ENCODE measurements at places on chromosomes 11 and 22. TPM values are rescaled to one million over a fixed set of nuclear protein-coding genes. Genes with fewer than 3 reads are reported as not detected.

The MUC15 gene
- not detected for polyA plus RNA-seq

The SEC14L3 gene
- polyA plus RNA-seq: 0.09 TPM

The LRRC4C gene
- 1.6 TPM for polyA plus RNA-seq

The RAG2 gene
- 0.19 TPM for polyA plus RNA-seq

The RFPL1 gene
- polyA plus RNA-seq: not detected

The TTC36 gene
- 2.4 TPM for polyA plus RNA-seq

The PRR33 gene
- polyA plus RNA-seq: 6.3 TPM

The MPZL3 gene
- 0.58 TPM for polyA plus RNA-seq

The RNF141 gene
- 23.0 TPM for polyA plus RNA-seq

The EEF1G gene
- 3,650 TPM for polyA plus RNA-seq

The RAB3IL1 gene
- polyA plus RNA-seq: 25.9 TPM

DNA sequence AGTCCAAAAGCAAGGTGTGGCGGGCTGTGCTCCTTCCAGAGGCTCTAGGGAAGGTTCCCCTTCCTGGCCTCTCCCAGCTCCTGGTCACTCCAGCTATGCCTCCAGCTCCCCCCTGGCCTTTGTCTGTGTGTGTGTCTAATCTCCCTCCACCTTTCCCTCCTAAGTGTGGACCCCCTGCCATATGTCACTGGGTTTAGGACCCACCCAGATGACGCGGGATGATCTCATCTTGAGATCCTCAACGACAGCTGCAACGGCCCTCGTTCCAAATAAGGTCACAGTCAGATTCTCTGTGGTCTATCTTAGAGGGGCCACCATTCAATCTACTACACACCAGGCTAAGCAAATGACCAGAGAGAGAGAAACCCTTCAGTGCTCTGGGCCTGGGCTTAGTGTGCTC is 107.9 kb downstream of the ARHGAP8 start:
- DNase-seq: no peak

- DNase-seq: no peak
These were observed 35.6 kb downstream of the BCL2L13 start for GRCh38 chr22:17674152-17674551.

DNA sequence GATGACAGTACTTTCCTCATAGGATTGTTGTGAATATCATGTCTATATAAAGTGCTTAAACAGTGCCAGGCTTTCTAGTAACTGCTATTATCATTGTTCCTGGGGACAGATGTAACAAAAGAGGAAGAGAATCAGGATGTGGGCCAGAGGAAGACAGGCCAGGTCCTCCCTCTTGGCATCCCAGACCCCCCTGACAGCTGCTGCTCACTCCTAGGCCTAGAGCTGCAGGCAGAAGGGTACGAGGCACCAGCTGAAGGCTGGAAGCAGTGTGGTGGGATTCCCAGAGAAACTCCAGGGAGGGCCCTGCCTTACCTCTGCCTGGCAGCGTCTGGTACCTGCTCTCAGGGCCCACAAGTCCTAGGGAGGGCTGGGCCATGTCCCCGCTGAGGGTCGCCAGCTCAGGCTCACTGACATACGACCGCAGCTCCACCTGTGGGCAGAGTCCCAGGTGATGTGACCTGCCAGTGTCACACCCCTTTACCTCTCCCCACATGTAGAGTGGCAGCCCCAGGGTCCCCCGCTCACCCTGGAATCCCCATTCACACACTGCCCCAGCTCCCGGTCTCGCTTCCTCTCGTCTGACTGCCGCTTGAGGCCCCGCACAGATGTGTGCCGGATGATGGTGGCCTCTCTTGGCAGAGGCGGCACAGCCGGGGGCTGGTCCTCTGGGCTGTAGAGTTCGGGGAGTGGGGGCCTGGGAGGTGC is 52.2 kb downstream of the C11orf58 start:
- DNase-seq: no peak

DNA sequence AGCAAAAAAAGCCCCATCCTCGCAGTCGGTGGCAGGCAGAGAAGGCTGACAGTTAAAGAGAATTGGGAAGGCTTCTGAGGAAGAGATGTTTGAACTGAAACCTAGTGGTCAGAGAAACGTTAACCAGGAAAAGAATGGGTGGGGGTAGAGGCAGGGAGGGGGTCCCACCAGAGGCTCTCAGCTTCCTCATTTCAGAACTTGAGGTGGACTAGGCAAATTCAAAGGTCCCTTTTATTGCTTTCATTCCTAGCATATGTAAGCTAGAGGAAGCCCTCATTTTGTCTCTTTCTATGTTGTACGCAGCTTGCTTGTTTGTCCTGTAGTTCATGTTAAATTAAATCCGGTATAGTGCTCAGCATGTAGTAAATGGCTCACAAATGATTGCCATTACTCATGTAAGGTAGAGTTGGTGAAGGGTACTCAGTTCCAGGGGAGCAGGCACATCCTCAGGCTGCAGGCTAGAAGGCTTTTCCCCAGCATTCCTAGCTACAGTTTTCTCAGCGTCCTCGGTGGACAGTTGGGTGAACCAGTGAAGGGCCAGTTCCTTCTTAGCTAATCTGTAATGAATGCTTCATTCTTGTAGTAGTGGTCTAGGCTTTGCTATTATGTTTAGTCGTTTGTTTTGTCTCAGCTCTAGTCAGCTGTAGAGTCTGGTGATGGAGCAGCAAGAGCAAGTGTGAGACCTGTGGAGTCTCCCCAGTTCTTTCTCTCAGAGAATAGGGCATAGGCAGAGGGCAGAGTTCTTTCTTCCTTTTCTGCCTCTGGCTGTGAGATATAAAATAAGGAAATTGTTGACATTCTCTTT is 58.6 kb downstream of the UVRAG start:
- no peak for DNase-seq

- no peak for DNase-seq
These were observed 26.9 kb downstream of the TP53I11 start for GRCh38 chr11:44923806-44924205.

GRCh38 chr22:47553436-47553835 is 791.0 kb downstream of the TBC1D22A start:
- DNase-seq: no peak

DNA sequence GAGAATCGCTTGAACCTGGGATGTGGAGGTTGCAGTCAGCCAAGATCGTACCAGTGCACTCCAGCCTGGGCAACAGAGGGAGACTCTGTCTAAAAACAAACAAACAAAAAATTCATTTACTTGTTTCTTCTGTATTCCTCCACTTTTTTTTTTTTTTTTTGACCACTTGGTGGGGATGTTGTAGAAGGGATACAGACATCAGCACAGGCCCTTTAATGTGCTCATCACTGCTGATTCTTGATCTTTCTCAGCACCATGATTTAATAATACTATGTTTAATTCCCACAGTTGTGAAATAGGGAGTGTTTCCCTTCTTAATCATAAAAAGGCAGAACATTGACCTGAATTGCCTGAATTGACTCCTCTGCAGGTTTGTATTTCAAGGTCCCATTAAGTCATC is 4.5 kb downstream of the TTC9C start:
- DNase-seq: no peak

DNA sequence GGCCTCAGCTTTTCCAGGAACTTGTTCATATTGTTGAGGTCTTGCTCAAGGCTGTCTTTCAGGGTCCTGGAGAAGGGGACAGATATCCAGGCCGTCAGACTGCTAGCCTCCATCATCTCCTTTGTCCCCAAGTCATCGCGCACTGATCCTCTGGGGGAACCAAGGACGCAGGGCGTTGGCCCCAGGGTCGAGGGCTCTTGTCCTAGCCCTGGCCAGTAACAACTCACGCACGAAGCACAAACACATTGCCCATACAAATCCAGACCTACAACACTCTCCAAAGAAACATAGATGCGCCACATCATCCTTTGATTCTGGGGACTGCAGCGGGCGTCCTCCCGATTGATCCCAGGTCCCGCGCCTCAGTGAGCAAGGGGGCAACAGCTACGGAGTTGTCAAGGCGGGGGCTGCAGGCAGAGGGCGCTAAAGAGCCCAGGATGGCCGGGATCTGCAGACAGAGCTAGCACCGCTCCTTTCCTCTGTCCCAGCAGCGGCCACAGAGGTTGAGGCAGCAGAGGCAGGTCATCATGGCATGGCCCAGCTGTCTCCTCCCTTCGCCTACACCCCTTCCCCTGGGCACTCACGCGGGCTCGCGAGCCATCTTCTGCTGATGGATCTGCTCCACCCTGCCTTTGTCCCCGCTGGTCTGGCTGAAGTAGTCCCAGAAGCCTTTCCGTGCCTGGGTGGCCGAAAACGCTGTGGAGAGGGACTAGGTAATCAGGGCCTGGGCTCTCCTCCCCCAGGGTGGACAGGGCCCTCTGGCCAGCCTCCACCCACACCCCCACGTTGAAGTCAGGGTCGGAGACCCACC is 472 bp downstream of the APOA5 start:
- DNase-seq: no peak

- no peak for DNase-seq
These were observed 5.2 kb upstream of the MB start for GRCh38 chr22:35622191-35622913.

GRCh38 chr11:118028626-118029025 is 42.4 kb downstream of the IL10RA start:
- DNase-seq: no peak

GRCh38 chr11:70779433-70780245 is 381.3 kb downstream of the CTTN start:
- no peak for DNase-seq

GRCh38 chr11:69359735-69360480 is 66.0 kb downstream of the MYEOV start:
- no peak for DNase-seq

GRCh38 chr11:96331699-96332116 is 11.3 kb downstream of the MAML2 start:
- no peak for DNase-seq

DNA sequence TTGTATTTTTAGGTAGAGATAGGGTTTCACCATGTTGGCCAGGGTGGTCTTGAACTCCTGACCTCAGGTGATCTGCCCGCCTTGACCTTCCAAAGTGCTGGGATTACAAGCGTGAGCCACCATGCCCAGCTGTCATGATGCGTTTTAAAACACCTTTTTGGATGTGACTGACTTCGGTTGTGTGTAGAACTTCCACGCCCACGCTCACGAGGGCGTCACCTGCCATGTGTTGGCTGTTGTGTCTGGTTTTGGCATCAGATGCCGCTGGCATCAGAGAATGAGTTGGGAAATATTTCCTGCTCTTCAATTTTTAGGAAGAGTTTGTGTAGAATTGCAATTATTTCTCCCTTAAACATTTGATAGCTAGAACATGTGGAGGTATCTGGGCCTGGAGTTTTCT is 109.1 kb downstream of the KCNQ1 start:
- no peak for DNase-seq

DNA sequence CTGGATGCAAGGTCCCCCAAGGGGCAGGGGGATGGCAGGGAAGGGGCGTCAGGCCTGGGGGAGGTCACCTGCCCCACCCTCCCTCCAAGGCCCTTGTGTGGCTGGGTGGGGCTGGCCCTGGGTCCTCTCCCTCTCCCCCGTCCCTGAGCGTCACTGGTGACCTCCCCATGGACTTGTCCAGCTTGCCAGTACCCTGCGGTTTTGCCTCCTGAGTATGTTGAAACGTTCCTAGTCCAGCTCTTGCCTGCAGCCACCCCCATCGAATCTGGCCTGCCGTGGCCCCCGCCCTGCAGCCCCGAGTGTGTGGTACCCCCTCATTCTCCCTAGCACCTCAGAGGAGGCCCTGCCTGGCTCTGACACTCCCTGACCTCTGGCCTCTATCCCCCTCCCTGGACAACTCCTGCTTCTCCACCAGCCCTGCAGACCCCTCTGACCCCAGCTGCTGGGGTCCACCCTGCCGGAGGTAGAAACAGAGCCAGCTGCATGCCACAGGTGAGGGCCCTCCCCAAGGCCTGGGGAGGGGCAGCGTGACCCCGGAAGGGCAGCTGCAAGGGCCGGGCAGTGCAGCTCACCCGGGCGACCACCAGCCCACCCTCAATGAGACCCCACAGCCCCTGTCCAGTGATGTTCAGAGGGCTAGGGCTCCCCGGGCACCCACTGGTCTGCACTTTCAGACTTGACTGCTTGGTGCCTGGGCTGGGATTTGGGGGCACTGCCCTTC is 4.1 kb upstream of the MUC6 start:
- no peak for DNase-seq

GRCh38 chr11:20060647-20061205 is 99.5 kb downstream of the DBX1 start:
- DNase-seq: no peak

GRCh38 chr11:45313171-45313865 is 27.2 kb upstream of the SYT13 start:
- no peak for DNase-seq

GRCh38 chr11:689625-690024 is 5.4 kb downstream of the DEAF1 start:
- no peak for DNase-seq
